ENCODE measurements at places on chromosomes 11 and 22. TPM values are rescaled to one million over a fixed set of nuclear protein-coding genes. Genes with fewer than 3 reads are reported as not detected.

Gene PDE2A
- 30.0 TPM for total RNA-seq

Gene SCGB1A1
- not detected for total RNA-seq

Gene BIRC3
- 8.2 TPM for total RNA-seq

Gene SMIM35
- not detected for total RNA-seq

Gene SPTBN2
- 1.1 TPM for total RNA-seq

Gene EXPH5
- total RNA-seq, result 2.4 TPM

Gene SYT7
- 32.5 TPM for total RNA-seq

Gene ACTN3
- not detected for total RNA-seq

Gene RAG2
- total RNA-seq, result not detected

Gene HTR3B
- total RNA-seq, result not detected

Gene SLCO2B1
- total RNA-seq, result 30.1 TPM

Gene GLB1L3
- not detected for total RNA-seq

Gene ZFTA
- 16.4 TPM for total RNA-seq

Gene GGT1
- 1.2 TPM for total RNA-seq

Gene IGSF22
- 0.94 TPM for total RNA-seq

Gene PAMR1
- 12.4 TPM for total RNA-seq

Gene LRRC74B
- total RNA-seq, result not detected

Gene BBS1
- total RNA-seq, result 17.8 TPM

Gene THRSP
- total RNA-seq, result 1.1 TPM

Gene GNG3
- total RNA-seq, result not detected

Gene WT1
- total RNA-seq, result 2.6 TPM

Gene SLC22A25
- not detected for total RNA-seq

Gene GPHA2
- not detected for total RNA-seq

Gene PRODH
- 9.1 TPM for total RNA-seq
